GM04504 (cell line): ENCODE measurements at places on chromosomes 4 and X.

GRCh38 chrX:20427173-20427770 is 160.6 kb upstream of the RPS6KA3 start:
- no peak for DNase-seq

DNA sequence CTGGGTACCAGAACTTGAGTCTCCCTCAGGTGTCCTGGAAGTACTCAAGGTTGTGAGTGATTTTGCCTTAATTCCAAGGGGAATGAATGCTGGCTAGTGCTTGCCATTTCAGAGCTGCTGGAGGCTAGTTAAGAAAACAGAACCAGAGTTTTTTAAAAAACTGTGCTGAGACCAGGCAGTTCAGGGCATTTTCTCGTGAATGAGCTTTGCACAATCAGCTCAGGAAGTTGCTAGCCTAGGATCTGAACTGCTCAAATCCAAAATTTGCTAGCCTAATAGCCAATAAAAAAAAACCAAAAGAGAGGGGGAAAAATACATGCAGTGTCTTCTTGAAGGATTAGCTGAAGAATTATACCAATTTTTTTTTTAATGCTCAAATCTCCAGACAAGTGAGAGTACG is 292.7 kb downstream of the FBXW7 start:
- no peak for DNase-seq

- DNase-seq = no peak
Measured at GRCh38 chrX:66675541-66675940, 36.7 kb upstream of the EDA2R start.

DNA sequence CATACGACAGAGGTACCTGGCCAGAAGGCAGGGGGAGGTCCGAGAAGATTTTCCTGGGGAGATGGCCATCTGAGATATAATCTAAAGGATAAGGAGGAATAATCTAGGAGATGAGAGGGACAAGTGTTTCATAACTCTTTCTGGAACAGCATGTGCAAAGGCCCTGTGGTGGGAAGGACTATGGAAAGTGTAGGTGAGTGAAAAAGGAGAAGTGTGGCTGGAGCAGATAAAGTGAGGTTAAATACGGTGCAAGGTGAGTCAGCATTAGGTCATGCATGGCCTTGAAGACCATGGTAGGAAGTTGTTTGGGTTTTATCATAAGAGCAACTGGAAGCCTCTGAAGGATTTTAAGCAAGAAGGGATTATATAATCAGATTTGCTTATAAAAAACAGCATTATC is 34.6 kb upstream of the MTM1 start:
- no peak for DNase-seq

GRCh38 chrX:85114171-85114570 is 110.5 kb downstream of the APOOL start:
- no peak for DNase-seq

GRCh38 chr4:14095831-14096230 is 468.3 kb upstream of the BOD1L1 start:
- DNase-seq = no peak

DNA sequence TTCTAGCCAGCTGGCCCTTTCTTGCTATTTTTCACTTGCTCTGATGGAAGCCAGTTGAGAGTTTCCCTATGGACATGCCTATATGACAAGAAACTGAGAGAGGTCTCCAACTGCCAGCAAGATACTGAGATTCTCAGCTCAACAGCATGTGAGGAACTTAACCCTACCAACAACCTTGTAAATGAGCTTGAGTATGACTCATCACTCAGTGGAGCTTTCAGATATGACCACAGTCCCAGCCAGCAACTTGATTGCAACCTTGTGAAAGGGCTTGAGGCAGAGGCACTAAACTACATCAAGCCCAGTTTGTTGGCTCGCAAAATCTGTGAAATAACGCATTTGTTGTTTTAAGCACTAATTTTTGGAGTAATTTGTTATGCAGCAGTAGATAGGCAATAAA is 175.8 kb downstream of the COMMD8 start:
- no peak for DNase-seq

GRCh38 chr4:153790500-153790865 is 1.6 kb upstream of the SFRP2 start:
- DNase-seq = no peak

GRCh38 chr4:23855912-23856605 is 33.8 kb downstream of the PPARGC1A start:
- no peak for DNase-seq

GRCh38 chrX:43003204-43003565 is 225.2 kb upstream of the PPP1R2C start:
- DNase-seq = no peak

GRCh38 chr4:145487631-145488030 is 6.0 kb downstream of the SMAD1 start:
- no peak for DNase-seq

GRCh38 chr4:42637867-42638266 is 19.0 kb downstream of the ATP8A1 start:
- DNase-seq = no peak

DNA sequence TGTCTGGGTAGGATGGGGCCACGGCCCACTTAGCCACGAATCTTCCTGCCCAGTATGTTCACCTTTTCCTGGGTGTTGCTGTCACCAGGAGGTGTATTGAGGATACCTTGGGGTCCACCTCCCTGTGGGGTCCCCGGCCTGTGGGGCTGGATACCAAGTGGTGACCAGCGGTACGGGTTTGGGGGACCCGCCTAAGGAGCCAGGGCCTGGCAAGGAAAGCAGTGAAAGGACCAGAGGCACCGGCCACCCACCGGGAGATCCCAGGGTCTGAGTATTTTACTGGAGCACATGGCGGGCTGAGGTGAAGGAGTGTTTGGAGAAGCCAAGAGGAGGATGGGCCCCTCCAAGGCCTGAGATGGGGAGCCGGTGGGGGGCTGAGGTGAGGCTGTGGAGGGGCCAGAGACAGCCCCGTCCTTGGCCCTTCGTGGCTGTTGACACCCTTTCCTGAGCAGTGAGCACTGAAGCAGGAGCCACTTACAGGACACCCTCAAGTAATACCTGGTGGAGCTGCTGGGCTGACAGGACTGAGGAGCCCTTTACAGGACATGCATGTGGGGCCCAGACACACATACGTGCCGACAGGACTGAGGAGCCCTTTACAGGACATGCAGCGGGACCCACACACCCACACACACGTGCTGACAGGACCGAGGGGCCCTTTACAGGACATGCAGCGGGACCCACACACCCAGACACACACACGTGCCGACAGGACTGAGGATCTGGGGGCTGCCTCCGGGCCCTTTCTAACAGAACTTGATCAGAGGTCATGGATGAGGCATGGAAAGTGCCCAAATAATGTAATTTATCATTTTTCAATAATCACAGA is 38.4 kb downstream of the TMEM271 start:
- DNase-seq = no peak

GRCh38 chrX:107678957-107679740 is 50.8 kb downstream of the PRPS1 start:
- peak; percentile 27 for DNase-seq

DNA sequence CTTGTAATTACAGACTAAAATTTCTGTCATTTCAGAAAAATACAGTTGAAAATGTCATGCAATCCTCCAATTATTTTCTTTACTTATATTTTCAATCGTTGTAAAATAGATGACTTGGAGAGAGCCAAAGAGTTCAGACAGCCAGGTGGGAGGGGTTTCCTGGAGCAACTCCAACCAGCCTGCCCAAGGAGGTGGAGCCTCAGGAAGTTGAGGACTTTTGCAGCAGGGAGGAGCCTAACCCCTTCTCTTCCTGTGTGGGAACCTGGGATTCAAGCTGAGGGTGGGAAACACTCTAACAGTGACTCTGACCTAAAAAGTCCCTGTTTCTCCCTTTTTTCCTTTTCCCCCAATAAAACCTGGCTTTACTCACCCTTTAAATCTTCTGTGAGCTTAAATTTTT is 72.2 kb upstream of the GABRG1 start:
- DNase-seq = no peak

- DNase-seq = no peak
Measured at GRCh38 chr4:178599521-178599920, 1157.3 kb upstream of the AGA start.

DNA sequence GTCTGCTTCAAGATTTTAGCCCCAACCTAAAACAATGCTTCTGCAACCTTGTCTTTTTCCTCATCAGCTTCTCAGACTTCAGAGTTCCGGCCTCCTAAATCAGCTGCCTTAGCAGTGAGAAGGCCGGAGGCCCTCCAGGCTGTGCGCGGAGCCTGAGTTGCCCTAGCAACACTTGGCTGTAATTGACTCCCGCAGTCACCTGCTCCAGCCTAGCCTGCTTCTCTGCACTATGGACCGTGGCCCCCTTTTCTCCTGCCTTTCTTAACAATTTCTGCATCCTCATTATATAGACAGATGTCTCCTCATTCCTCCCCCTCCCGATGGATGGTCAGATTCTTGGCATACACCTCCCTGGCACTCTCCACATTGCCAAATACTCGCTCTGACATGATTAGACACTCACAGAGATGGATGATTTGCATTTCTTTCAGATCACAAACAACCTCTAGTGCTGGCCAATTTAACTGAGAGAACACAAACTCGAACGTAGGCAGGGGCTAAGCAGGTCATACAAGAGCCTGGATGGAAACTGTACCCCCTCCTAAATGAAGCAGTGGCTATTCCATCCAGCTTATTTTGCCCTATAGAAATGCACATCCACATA is 9.5 kb upstream of the HUWE1 start:
- no peak for DNase-seq

DNA sequence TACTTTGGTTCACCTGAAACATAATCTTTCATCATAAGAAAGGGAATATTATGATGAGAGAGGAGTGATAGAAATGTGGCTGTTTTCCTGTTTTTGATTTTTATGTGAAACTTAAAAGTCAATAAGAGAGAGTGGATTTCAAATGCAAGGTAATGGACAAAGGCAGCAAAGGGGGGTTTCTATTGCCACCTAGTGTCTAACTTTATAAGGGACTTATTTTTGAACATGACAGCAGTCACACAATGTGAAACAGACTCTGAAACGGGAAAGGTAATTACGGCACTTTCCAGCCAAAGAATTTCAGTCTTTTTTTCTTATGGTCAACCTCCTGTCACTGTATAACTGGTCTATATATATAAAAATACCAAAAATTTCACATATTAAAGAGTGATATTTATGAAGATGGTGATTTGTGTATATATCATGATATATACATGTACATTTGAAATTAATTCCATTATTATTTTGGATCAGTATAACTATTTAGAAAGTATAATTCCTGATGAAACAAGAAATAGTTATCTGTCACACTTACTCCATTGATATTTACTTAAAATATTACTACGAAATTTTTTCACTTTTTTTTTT is 127.1 kb downstream of the FBXO8 start:
- DNase-seq = peak; percentile 24

GRCh38 chr4:186592966-186593586 is 37.7 kb upstream of the MTNR1A start:
- DNase-seq = peak; percentile 18

DNA sequence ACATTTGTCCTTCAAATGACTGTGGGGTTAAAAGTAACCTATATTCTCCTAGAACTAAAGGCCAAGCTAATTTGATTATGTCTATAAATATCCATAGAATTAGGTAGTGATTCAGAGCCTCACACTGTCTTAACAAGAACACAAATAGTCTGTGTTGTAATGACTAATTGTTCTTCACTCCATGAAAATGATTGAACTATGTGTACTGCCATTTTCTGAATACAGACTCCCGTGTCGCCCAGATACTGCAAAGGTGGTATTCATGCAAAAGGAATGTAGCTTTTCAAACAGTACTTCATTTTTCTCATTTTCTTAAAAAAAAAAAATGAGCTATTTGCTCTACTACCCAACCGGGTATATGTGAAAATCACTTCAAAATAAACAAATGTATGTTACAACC is 11.3 kb upstream of the PHKA2 start:
- peak; percentile 10 for DNase-seq

DNA sequence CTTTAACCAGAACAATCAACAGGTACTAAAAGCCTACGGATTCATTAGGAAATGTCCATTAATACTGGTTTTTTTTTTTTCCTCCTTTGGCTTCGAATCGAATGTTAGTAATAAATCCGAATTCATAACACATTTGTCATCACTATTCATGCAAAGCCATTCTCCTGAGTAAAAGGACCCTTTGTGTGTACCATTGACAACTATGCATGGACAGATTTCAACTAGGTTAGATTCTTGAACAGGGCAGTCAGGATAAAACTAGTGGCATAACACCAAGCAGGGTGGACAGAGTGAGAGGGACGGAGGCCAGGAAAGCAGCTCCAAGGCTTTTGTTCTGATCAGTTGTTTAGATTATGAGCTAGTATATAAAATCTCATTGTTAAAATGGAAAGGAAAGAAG is 1722.0 kb upstream of the TENM3 start:
- no peak for DNase-seq

DNA sequence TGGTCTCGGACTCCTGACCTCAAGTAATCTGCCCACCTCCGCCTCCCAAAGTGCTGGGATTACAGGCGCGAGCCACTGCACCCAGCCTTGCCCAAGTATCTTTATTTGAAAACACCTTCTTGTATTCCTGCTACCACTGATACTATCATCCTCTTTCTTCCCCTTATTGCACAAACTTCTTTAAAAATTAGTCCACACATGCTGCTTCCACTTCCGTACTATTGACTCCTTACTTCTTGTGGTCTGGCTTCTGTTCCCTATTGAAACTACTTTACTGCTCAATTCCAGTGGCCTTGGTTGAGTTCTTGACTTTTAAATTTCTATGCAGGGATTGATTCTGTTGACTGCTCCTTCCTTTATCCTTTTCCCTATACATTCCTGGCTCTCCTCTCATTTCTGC is 38.8 kb downstream of the MTM1 start:
- no peak for DNase-seq

- DNase-seq = peak; percentile 11
Measured at GRCh38 chrX:70979136-70979762, 48.4 kb upstream of the SLC7A3 start.

DNA sequence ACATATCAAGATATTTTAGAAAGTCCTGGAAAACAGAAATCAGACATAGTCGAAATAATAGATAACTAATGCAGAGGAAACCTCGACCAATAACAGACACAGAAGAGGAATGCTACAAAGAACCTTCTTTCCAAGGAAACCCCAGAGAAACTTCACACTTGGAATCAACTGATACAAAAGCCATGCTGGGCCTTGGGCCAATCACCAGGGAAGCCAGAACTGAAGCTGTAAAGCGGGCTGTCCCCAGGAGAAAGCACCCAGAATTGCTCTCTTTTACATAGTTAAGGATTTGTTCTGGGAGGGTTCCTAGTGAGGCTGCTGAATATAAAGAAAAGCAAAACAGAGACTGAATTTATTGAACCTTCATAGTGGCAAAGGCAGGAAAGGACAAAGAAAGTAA is 100.5 kb downstream of the PRDM5 start:
- no peak for DNase-seq

DNA sequence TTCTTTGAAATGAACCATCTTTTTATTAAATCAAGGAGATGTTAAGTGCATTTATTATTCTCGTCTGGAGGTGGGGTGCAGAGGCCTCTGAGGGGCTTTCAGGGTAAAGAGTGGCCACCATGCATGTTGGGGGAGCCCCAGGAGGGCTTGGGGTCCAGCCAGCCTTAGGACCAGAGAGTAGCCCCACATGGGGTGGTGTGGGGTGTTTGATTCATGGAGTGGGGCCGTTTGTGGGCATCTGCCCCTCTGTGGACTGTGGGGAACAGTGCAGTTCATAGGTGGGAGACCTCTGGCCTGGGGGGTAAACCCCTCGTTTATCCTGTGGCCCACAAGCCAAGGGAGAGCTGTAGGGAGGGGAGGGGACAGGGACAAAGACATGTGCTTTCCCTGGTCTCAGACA is 26.9 kb downstream of the HTRA3 start:
- DNase-seq = no peak

- peak; percentile 41 for DNase-seq
Measured at GRCh38 chr4:76723924-76724323, 174.0 kb downstream of the SOWAHB start.

- no peak for DNase-seq
Measured at GRCh38 chr4:63795301-63795700, 613.9 kb downstream of the TECRL start.

GRCh38 chrX:72018277-72019112 is 107.8 kb downstream of the NHSL2 start:
- DNase-seq = peak; percentile 68
